ENCODE measurements at places on chromosomes 7 and 10. TPM values are rescaled to one million over a fixed set of nuclear protein-coding genes. Genes with fewer than 3 reads are reported as not detected.

DNA sequence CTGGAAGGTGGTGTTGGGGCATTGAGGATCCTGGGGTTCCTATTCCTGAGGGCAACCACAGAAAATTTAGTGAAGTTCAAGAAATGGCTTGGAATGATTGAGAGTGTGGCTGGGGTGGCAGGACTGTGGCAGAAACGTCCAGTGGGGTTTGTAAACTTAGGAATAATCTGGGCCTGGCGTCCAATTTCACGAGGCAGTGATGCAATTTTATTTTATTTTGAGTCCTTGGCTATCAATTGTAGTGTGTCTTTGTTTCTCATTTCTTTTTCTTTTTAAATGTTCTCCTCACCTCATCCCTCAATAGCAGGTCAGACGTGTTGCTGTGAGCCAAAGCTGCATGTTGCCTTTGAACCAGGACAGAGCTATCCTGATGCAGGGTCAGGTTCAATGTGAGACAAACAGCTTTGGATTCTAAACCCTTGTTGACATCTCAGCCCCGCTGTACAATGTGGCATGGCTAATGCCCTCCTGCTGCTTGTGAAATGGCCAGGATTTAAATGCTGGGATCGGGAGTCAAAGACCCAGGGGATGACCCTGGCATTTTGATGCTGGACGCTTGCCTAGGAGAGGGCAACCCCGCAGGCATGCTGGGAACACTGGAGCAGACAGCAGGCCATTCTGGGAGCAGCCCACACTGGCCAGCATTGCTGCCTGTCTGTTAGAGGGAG lies 64.8 kb downstream of the RBM20 start:
- peak; percentile 64 for DNase-seq

GRCh38 chr7:128830231-128831177 lies at the start of gene FLNC:
FLNC (plus strand) TSS chr7:128830406; CDS start chr7:128830638, 232 bp downstream.
- DNase-seq = peak; percentile 72

DNA sequence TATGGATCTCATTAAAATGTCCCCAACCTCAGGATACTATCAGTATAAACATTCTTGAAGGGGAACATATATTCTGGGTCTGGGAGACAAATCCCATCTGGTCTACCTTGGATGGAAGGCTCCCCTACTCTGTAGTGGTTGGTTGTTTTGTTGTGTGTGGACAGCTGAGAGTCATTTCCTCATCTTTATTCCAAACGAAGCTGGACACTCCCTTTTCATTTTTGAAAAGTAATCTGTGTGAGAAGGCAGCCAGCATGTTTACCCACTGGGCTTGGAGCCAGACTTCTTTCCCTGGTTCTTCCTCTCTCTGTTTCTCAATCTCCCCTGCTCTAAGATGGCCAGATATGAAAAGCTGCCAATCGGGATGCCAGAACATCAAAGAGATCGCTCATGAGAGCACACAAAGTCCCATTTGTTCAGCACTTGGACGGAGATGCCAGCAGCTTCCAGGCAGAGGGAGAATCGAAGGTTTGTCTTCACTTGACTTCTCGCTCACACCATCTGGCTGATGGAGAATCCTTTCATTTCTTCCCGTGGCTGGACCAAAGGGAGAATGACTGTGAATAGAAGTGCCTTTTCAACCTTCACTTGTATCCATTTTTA lies 108.1 kb upstream of the AGR3 start:
- DNase-seq = no peak

GRCh38 chr7:29896685-29897411 lies 90.5 kb downstream of the WIPF3 start:
- DNase-seq = no peak

- DNase-seq = no peak
Measured at GRCh38 chr10:642186-642890, 47.1 kb downstream of the DIP2C start.

DNA sequence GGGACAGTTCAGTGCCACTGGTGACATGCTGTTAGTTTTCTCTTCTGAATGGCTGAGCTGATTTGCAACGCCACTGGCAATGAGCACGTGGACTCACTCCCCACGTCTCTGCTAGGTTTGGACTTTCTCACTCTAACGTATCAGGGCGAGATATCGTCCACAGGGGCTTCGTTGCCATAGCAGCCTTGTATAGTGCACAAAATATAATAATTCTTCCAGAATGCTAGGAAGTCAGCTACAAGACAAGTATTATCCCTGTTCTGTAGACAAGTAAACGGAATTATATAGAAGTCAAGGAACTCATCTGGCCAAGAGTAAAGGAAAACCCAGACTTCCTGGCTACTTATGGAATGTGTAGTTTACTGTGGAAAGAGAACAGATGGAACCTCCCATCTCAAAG lies 226.8 kb downstream of the ARHGAP21 start:
- no peak for DNase-seq

Gene CRTAC1
- total RNA-seq = 0.13 TPM

Gene ZNF511
- total RNA-seq = 48.1 TPM

Gene SLC26A4
- total RNA-seq = 0.76 TPM

Gene SNX13
- total RNA-seq = 34.6 TPM

Gene HKDC1
- not detected for total RNA-seq

Gene SLC26A5
- 0.42 TPM for total RNA-seq
